GM10248 (cell line): ENCODE measurements at places on chromosomes 13 and 19.
A peak's percentile ranks its signal among the peaks of the same experiment; 100 is the strongest.

GRCh38 chr13:109208522-109208921 lies 577.9 kb downstream of the IRS2 start:
- no peak for DNase-seq

DNA sequence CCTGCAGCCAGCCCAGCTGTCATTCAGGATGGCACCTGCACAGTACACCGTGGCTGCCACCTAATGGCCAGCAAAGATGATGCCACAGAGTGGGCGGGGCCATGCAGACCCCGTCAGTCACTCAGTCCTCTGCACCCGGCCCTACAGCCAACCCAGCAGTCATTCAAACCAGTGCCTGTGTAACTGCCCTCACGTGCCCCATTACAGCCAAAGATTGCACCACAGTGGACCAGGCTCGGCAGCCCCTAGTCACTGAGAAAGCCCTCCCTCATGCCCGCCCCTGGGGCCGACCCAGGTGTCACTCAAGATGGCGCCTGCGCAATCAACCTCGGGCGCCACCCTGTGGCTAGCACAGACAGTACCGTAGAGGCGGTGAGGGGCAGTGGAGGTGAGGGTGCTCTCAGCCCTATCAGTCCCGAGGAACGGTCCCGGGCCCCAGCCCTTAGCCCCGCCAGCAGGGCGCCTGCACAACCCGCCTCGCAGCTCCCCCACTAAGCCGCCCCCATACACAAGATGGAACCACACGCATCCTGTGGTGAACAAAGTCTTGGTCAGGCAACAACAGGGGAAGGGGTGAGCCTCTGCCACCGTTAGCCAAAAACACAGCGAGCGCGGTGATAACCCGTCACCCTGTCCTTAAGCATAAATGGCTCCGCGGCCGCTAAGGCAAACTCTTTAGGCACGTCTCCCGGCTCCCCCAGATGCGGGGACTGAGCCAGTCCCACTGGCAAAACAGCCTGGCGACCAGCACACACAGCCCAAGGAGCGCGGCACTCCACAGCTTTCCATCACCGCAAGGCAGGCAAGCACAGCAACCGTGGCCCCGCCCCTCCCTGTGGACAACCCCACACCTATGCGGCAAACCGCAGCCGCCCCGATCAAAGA lies 2.3 kb downstream of the PEG3 start:
- no peak for DNase-seq

GRCh38 chr19:18802354-18802753 lies 11.2 kb upstream of the COMP start:
- DNase-seq: peak; percentile 4

GRCh38 chr19:16654627-16655026 lies 5.3 kb downstream of the SMIM7 start:
- no peak for DNase-seq

DNA sequence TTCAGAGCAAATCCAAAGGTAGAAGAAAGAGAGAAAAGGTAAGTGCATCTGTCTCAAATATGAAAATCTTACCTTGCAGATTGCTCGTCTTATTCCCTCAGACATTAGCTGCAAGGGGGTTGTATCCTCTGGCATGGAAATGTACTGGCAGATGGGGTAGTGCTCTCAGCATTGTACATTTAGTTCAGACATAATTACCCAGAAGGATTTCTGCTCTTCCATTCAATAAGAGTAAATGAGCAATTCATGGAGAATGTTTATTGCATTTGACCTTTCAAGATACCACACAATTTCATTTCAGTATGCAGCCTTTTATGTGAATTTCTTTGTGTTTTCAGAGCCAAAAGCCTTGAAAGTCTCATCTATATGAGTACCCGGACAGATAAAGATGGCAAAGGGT lies 63.8 kb downstream of the SCEL start:
- no peak for DNase-seq

- DNase-seq: no peak
These were observed 1501.5 kb downstream of the EFNB2 start for GRCh38 chr13:105033999-105034398.

- DNase-seq: no peak
These were observed 19.2 kb downstream of the NECTIN2 start for GRCh38 chr19:44865196-44865767.

DNA sequence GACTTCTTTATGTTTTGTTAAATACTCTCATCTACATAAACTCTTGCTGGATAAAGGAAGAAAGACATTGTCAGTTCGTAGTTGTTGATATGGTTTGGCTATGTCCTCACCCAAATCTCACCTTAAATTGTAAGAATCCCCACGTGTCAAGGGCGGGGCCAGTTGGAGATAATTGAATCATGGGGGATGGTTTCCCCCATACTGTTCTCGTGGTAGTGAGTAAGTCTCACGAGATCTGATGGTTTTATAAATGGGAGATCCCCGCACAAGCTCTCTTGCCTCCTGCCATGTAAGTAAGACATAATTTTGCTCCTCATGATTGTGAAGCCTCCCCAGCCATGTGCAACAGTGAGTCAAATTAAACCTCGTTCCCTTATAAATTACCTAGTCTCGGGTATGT lies 3.6 kb downstream of the ADGRE1 start:
- no peak for DNase-seq

DNA sequence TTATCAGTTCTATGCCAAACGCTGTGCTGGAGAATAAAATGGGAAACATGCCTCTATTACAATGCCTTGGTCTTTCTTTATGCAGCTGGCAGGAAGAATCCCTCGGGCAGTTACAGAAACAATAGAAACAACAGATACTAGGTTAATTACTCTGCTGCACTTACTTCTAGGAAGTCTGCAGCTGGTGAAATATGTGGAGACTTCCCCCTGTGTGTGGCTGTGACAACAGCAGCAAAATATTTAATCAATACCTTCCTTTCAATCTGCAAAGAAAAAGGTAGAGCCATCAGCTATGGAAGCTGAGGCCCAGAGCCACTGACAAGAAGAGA lies 9.9 kb downstream of the STOML3 start:
- DNase-seq: no peak

GRCh38 chr19:42515241-42515832 lies 12.9 kb downstream of the CEACAM1 start:
- DNase-seq: no peak

- no peak for DNase-seq
These were observed 199.3 kb downstream of the RFC3 start for GRCh38 chr13:34017231-34017630.

DNA sequence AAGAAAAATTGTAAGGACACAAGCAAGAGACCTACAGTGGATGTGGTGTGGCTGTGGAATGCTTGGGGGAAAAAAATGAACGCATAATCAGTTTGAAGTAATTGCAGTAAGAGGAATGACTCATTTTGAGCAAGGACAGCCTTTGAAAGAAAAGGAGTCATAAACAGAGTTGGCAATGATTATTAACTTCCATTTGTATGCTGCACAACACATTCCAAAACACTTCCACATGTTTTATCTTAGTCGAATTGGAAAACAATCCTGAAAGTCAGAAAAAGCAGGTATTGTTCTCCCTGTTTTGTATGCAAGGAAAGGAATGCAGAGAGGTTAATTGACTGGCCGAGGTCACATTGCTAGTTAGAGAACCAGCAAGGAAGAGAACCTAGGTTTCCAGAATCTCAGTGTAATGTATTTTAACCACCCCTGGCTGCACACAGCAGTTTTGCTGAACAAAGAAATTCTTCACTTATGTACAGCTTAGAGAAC lies 630.0 kb upstream of the MIR17HG start:
- DNase-seq: no peak

GRCh38 chr19:49364083-49364737 lies 533 bp downstream of the DKKL1 start:
- no peak for DNase-seq

- peak; percentile 44 for DNase-seq
These were observed 77.8 kb downstream of the TUBGCP3 start for GRCh38 chr13:112510002-112510780.

GRCh38 chr13:42699912-42700311 lies 81.5 kb upstream of the FAM216B start:
- DNase-seq: no peak

- no peak for DNase-seq
These were observed 218.1 kb upstream of the ARGLU1 start for GRCh38 chr13:106786006-106786563.

- no peak for DNase-seq
These were observed 32.0 kb downstream of the LTBP4 start for GRCh38 chr19:40633207-40633606.

GRCh38 chr19:10863107-10863717 lies 8.1 kb upstream of the CARM1 start:
- DNase-seq: no peak

- DNase-seq: no peak
These were observed 1.1 kb upstream of the FAM174C start for GRCh38 chr19:1274081-1274851.

GRCh38 chr19:48418317-48419064 lies 25.0 kb downstream of the GRIN2D start:
- no peak for DNase-seq

DNA sequence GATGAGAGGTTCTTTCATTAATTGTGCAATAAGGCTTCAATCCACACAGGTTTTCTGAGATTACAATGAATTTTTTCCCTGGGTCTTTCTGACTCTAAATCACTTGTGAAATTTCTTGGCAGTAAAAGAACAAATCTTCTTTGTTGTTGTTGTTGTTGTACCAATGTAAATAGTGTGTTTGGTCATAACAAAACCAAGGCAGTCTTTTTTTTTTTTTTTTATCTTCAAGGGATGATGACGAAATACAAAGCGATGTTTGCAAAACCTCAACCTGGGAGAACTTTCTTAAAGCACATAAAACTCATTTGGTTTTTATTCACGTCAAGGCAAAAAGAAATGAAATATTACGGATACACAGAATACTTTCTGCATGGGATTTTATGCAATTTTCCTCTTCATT lies 462.0 kb downstream of the LIG4 start:
- no peak for DNase-seq

GRCh38 chr19:51568456-51568855 lies 2.6 kb upstream of the ZNF175 start:
- no peak for DNase-seq

DNA sequence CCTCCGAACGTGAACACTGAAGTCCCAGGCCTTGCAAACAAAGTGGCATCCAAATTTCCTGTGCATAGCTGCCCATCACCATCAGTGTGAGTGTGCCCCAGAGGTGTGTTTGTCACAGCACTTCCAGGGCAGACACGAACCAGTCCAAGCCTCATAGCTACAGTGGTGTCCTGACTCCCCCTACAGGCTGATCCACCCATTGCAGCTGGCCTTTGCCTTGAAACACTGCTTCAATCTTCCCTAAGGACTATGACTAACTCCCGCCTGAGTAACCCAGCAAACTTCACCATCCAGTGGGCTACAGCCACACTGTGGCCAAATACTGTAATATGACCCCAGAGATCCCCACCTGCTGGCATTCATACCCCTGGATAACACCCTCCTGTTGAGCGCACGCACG lies 3.9 kb downstream of the ZNF266 start:
- DNase-seq: no peak

DNA sequence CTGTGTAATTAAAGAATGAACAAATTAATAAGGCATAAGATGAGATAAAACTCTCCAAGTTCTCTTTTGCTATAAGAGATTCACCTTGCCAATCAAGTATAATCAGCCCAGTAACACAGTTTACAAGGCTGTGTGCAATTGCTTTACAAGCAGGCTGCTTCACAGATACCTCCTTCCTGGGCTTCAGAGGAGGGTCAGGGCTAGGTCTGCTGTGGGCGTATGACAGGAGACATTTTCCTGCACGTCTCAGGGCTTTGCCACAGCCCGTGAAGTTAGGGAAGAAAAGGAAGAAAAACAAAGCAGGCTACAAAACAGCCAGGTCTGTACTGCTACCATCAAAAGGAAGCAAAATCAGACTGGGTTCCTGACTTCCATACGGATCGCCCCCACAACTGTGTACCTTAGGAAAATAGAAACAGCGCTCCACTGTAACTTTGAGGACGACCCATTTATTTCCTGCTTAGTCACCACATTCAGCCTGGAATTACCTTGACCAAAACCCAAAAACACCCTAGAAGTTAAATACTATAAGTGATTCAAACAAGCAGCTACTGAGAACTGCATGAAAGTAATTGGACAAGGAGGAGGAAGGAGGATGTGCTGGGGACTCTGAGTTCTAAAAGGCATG lies 12.4 kb downstream of the EFNB2 start:
- DNase-seq: no peak

DNA sequence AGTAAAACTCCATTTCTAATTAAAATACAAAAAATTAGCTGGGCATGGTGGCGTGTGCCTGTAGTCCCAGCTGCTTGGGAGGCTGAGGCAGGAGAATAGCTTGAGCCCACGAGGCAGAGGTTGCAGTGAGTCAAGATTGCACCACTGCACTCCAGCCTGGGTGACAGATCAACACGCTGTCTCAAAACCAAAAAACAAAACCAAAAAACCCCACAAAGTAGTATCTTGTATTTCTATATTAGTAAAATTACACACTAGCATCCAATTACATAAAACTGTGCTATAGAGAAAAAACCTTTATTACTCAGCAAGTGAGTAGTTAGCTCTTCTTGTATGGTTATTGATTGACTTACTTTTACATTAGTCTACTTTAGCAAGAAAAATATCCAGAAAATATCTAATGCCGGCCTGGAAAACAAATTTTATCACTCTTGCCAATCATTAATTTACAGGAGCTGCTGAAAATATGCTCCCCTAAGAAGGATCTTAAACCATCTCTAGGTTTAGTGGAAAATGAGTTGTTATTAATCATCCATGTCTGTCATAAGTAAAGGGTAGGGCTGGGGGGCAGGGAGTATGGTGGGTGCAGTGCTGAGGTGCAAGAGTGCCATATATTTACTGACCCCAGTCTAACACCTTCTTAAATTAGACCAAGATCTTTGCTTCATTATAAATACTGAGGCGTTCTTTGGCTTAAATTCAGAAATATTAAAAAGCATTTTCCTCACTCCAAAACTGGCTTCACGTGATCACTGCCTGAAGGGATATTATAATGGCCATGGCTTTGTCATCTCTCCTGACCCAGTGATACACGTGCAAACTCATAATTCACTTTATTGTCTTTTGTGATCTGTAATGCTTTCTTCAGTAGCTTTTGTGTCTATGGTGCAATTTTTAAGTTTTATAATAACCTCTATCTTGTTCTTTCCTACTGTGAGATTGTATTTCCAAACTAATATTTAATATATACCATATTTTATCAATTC lies 44.1 kb downstream of the UBL3 start:
- no peak for DNase-seq

GRCh38 chr13:27446986-27447583 lies 3.3 kb downstream of the MTIF3 start:
- DNase-seq: peak; percentile 39

- DNase-seq: no peak
These were observed 156.4 kb downstream of the COL4A1 start for GRCh38 chr13:110150384-110151101.

- DNase-seq: no peak
These were observed 97.2 kb downstream of the DOCK9 start for GRCh38 chr13:98880677-98881076.

DNA sequence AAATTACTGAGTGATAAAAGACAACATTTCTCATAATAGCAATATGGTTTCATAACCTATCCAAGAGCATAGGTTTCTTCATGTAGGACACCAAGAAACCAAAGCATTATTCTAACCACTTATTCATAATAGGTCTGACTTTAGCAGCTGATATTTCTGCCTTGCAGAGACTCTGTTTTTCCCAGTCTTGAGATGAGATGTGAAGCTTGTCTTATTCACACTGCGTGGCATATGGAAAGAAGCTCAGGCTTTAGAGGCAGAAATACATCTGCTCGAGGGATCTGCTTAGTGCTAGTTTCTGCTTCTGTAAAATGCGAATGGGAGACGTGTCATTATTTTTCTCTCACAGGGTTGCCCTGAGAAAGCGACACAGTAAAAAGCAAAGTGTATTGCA lies 232.0 kb upstream of the SPRY2 start:
- no peak for DNase-seq
